Thoracic aorta (tissue), 2 donors: ENCODE measurements at places on chromosomes 1 and 21.

DNA sequence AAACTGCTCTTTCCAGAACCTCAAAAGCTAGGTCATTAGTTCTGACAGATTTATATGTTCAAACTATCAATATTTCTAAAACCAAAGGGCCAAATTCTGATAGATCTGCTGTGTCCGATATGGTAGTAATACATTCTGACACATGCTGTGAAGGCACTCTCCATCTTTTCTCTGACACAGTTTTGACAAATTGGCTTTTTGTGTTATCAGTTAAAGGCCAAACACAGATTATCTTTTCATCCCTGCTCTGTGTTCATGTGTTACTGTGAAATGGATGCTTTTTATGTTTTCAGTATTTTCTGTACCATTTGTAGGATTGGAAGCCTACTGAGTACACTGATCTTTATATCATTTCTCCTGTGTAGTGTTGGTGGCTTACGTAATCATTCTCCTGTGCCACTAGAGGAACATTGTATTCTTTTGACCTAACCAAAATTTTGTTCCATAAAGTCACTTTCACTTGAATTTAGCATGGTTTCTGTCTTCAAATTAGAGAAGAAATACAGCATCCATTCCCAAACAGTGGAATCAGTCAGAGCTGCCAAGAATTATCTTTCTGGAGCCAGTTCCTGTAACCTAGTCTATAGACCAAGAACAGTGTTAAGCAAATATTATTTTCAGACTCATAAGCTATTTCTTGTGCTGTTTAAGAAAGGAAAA lies 137.2 kb downstream of the ADGRL2 start:
- DNase-seq, result no peak

- DNase-seq, result no peak
These were observed 357.5 kb upstream of the RUNX1 start for GRCh38 chr21:35406635-35407034.

- DNase-seq, result no peak
These were observed 17.4 kb downstream of the ADARB1 start for GRCh38 chr21:45091550-45092322.

DNA sequence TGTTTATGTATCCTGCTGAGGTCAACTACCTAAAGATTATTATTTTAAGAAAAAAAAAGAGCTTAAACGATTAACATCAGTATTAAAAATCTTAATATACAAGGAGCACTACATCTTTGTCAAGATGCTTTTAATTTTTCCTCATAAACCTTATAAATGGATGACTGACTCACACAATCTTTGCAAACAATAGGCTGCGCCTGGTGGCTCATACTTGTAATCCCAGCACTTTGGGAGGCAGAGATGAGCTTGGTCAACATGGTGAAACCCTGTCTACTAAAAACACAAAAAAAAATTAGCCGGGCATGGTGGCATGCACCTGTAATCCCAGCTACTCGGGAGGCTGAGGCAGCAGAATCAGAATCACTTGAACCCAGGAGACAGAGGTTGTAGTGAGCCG lies 1.7 kb downstream of the KHDC4 start:
- no peak for DNase-seq

GRCh38 chr1:205592443-205593003 lies 39.3 kb downstream of the ELK4 start:
- no peak for DNase-seq

- DNase-seq, result no peak
These were observed 70.8 kb downstream of the SCCPDH start for GRCh38 chr1:246794828-246795671.

DNA sequence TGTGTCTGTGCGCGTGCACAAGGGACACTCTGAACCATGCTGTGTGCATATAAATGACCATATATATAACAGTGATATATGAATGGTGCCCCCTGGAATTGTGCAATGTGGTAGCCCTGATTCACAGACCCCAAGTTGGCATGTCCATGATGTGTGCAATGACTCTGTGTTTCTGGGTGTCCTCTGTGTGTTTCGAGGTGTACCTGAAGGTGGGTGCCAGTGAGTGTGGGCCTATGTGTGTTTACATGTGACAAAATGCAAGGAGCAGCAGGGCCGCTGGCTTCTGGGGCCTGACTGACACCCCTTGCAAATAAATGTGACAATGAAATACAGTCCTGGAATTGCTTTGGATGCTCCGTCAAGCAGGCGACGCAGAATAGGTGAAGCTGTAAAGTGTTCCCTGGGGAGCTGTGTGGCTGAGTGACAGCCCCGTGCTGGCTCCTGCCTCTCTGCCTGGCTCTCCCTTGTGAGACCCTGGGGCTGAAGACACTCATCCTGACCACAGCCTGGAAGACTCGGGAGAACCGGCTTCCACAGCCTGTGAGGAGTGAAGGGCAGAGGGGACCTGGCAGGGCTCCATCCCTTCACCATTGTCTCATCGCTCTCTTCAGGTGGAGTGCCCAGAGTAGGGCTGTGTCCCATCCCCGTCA lies 38.2 kb upstream of the CSF3R start:
- no peak for DNase-seq

DNA sequence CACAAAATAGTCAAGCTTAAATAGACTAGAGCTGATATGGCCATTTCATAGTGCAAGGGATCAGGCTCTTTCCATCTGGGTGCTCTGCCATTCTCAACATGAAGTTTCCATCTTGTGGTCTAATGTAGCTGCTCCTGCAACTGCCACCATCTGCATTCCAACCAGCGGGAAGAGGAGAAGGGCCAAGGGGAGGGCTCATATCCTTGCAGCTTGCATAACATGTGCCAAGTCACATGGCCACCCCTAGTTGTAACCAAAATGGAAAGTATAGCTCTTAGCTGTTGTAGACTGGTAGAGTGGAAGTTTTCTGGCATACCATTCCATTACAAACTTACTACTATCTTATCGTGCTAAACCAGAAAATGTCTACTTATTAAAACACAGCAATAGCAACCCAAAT lies 38.9 kb upstream of the IVNS1ABP start:
- DNase-seq, result no peak

DNA sequence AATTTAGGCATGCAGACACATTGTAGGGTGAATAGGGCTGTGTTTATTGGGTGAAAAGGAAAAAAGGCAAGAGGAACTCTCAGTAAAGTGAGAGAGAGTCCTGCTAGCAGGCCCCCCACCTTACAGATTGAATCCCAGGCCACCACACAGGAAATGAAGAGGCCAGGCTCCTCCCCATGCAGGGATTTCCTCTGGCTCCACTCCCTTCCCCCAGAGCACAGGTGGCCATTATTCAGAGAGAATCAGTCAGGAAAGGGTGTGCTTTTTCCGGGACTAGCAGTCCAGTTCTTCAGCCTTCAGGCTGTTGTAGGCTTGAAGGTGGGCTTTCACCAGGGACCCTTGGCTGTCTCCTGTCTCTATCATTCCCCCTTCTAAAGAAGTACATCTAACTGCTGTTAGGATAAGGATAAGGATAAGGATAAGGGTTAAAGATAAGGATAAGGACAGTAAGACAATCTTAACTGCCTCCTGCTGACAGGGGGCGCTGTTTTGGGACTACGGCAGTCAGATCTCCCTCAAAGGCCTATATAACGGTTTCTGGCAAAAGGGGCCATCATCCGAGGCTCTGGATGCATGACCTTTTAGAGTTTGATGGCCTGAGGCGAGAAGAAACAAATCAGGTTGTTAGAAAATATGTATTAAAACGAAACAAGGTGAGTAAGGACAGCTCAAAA lies 26.3 kb downstream of the ZNF648 start:
- DNase-seq, result no peak

DNA sequence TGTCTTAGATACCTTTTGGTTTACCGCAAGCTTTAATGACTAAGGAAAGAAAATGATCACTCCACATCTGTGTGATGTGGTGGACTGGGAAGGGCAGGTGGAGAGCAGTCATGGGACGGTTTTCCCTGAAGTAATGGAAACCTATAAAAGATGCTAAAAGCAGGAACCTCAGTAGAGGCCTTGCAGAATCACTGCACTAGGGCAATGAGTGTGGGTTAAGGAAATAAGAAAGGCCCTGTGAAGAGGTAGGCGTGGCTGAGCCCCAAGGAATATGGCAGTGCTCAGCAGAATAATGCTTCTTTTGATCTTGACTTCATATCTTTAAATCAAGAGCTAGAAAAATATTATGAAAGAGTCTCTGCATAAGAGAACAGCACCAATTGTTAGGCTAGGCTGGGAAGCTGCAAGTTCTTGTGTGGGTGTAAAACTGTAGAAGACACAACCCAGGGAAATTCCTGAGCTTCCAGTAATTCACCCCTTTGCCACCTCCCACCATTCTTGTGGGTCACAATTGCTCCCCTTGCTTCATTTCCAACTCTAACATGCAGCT lies 49.9 kb downstream of the CLCA4 start:
- no peak for DNase-seq

DNA sequence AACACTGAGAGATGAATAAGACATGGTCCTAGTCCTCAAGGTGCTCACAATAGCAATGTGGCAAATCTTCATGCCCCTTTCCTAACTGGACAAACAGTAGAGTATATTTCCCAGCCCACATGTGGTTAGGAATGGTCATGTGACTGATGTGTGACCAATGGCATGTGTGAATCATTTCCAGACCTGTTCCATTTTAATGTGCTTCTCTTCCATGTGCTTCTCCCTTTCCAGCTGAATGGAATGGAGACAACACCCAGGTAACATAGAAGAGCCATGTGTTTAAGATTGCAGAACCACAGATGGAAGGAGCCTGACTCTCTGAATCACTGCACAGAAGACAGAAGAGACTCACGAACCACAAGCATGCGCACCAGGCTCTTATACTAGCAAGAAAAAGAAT lies 409.9 kb upstream of the NFIA start:
- no peak for DNase-seq

DNA sequence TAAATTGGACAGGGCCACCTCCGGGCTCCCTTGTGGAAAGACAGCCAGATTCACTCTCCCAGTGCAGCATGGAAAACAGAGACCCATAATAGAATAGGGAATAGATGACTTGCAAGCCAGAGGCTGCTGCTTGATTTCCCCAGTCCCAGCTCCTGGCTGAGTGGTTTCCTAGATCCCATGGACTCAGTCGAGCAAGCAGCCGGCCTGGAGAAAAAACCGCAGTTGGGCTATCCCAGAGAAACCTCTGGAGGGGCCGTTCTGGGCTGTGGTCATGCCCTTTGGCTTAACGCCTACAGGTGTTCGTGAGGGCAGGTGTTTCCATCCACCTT lies 61.7 kb downstream of the ELK4 start:
- DNase-seq, result no peak

GRCh38 chr21:33135925-33136324 lies 66.0 kb downstream of the OLIG1 start:
- DNase-seq, result no peak

DNA sequence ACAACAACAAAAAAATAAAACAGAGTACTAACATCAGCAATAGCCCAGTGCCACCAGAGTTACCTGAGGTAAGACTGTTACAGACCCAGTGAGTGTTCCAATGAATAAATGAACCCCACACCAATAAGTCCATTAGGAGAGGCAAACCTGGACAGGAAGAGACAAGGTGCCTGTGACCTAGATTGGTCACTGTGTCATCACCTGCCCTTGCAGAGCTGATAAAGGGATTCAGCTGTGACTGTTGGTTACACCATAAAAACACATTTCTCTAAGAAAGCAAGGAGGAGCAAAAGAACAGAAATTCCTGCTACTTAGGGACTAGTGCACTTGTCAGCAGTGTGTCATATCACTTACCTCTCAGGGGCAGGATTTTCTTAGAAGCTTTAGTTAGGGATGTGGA lies 37.5 kb downstream of the CD2 start:
- DNase-seq, result no peak

- DNase-seq, result no peak
These were observed 48.8 kb downstream of the PPP1R12B start for GRCh38 chr1:202397256-202397655.

- no peak for DNase-seq
These were observed 7.2 kb downstream of the APCS start for GRCh38 chr1:159594625-159595405.

DNA sequence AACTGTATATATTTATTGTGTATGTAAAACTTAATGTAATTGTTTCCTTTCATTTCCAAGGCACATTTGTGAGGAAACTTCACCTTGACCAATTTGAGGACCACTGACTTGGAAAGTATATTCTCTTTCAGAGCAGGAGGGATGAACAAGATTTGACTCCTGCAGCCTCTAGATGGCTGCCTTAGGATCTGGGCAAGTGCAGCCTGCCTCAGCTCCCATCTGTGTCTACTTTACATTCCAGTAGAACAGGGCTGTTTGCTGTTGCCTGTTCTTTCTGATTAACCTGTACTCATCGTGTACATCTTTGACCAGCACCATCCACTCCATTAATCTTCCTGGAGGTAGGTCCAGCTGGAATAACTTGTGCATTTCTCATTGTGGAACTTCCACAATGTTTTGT lies 312.8 kb downstream of the HLX start:
- DNase-seq, result no peak

DNA sequence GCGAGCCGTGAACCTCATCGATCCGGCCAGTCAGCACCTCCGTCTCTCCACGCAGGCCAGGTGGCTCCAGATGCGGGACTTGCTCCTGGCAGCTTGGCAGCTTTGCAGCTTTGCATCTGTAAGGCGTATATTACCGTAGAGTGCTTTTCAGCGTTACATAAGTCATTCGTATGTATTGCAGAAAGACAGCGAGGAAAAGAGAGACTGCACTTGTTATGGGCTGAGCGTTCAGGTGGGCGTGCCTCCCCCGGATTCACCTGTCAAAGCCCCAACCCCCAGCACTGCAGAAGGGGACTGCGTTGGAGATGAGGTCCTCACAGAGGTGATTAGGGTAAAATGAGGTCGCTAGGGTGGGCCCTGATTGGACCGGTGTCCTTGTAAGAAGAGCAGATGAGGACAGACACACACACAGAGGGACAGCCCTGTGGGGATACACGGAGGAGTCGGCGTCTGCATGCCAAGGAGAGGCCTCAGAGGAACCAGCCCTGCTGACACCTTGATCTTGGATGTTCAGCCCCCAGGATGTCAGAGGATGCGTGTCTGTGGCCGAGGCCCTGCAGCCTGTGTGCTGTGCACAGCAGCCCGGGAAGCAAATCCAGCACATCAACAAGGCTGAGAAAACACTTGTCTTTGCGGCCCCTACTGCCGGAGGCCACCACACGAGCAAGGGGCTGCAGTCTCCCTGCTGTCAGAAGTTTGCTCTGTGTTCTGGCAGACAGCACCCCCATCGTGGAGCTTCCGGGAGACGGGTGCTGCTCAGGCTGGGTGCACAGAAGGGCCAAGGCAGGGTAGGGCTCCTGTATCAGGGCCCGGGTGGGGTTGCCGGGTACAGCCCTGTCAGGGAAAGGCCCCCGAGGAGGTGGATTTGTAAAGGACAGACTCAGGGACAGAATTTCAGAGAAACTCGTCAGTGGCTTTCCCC lies 10.9 kb upstream of the AGPAT3 start:
- DNase-seq, result no peak

- DNase-seq, result no peak
These were observed 16.9 kb downstream of the MTF2 start for GRCh38 chr1:93095804-93096585.

GRCh38 chr1:194644528-194644927 lies 1458.1 kb upstream of the B3GALT2 start:
- no peak for DNase-seq

GRCh38 chr1:171872430-171872829 lies 31.1 kb downstream of the DNM3 start:
- no peak for DNase-seq
